ENCODE measurements at places on chromosomes 2 and 18.
A peak's percentile ranks its signal among the peaks of the same experiment; 100 is the strongest.

- DNase-seq = no peak
These were observed 54.9 kb downstream of the DSC3 start for GRCh38 chr18:30987467-30988241.

DNA sequence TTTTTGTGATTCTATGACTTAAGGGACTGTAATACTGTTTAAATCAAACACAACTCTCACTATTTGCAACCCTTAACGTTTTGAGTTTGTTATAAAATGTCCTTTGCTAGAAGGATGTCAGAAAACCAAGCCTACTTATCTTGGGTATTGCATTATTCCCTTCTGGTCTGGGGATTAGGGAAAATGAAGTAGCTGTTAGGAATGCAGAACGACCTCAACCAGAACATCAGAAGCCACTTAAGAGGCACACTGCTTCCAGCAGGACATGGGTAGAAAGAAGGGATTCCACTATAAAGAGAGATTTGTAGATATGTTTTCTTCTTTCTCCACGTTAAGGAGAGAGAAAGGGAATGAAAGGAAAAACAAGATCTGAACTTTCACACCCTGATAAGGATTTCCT lies 101.2 kb downstream of the SETBP1 start:
- peak; percentile 80 for DNase-seq

DNA sequence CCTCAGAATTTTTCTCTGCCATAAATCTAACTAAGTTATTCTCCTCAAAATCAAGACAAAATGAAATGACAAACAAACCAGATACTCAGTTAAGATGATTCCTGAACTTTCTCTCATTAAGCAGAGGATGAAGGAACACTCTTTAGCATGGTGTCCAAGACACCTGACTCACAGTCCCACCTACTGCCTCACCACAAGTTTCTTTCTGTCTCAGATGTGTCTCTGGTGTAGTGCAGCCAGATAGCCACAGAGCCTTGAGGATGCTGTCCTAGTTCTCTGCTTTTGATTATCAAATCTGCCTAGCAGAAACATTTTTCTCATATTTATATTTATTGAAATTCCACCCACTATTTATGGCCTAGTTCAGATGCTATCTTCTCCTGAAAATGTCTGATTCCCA lies 103.6 kb upstream of the TMEM200C start:
- DNase-seq = no peak

DNA sequence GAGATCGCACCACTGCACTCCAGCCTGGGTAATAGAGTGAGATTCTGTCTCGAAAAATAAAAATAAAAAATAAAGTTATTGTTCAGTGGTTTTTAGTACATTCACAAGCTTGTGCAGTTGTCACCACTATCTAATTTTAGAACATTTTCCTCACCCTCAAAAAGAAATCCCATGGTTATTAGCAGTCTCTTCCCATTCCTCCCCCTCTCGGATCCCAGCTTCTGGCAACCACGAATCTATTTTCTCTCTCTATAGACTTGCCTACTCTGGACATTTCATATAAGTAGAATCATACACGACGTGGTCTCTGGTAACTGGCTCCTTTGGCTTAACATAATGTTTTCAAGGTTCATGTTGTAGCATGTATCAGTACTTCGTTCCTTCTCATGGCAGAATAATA lies 38.6 kb downstream of the CABLES1 start:
- DNase-seq = no peak

- no peak for DNase-seq
These were observed 9.9 kb downstream of the NCAPH start for GRCh38 chr2:96345438-96345837.

- DNase-seq = peak; percentile 64
These were observed 409.5 kb upstream of the POU3F3 start for GRCh38 chr2:104444392-104444791.

- DNase-seq = peak; percentile 33
These were observed 7.3 kb upstream of the PLEK start for GRCh38 chr2:68357605-68358337.

DNA sequence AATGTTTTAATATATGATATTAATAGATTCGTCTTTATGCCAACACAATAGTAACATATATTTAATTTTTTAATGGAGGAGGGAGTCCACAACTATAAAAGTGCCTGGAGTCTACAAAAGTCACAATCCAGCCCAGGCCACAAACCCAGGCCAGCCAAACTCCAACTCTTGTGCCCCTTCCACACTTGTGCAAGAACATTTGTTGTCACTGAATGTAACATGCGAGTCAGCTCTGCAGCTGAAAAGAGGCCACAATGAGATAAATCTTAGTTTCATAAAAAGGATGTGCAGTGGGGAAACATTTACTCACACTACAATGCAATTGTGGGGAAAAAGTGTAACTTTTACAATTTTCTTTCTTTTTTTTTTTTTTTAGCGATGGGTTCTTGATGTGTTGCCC lies 110.8 kb downstream of the MCFD2 start:
- DNase-seq = no peak

- DNase-seq = no peak
These were observed 453 bp downstream of the KCNJ3 start for GRCh38 chr2:154698721-154699574.

DNA sequence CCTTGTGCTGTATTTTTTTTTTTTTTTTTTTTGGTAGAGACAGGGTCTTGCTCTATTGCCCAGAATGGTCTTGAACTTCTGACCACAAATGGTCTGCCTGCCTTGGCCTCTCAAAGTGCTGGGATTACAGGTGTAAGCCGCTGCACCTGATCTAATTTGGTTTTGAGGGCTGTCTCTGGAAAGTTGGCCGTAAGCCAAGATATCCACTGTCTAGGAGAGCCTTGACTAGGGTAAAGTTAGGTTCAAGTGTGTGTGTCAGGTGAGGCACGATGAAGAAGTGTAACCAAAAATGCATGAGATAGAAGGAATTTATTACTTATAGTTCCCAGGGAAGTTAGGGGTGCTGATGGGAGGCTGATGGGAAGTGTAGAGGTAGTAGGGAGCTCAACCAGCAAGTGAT lies 46.7 kb downstream of the INO80C start:
- DNase-seq = no peak

GRCh38 chr2:119921825-119922224 lies 91.1 kb upstream of the EPB41L5 start:
- DNase-seq = no peak

DNA sequence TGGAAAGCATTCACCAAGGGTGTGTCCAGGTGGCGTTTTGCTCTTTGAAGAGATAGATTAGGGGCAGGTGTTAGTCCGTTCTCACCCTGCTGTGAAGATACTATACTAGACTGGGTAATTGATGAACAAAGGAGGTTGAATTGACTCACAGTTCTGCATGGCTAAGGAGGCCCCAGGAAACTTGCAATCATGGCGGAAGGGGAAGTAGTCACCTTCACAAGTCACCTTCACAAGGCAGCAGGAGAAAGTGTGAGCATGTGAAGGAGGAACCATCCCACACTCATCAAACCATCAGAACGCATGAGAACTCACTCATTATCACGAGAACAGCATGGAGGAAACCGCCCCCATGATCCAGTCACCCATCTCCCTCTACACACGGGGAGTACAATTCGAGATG lies 135.7 kb upstream of the NFATC1 start:
- DNase-seq = no peak

GRCh38 chr18:23635283-23636070 lies 27.2 kb downstream of the ANKRD29 start:
- DNase-seq = no peak

DNA sequence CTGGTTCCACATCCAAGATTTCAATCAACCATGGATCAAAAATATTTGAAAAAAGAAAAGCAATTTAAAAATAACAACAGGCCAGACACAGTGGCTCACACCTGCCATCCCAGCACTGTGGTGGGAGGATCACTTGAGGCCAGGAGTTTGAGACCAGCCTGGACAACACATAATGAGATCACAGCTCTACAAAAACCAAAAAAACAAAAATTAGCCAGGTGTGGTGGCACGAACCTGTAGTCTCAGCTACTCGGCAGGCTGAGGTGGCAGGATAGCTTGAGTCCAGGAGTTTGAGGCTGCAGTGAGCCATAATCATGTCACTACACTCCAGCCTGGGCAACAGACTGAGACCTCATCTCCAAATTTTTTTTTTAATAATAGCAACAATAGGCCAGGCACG lies 13.4 kb upstream of the SPATA3 start:
- no peak for DNase-seq

- no peak for DNase-seq
These were observed 4.2 kb downstream of the ALLC start for GRCh38 chr2:3662239-3662638.

GRCh38 chr2:28610583-28611201 lies 114.8 kb downstream of the PLB1 start:
- DNase-seq = peak; percentile 98

GRCh38 chr2:172928756-172929155 lies 146.9 kb upstream of the MAP3K20 start:
- peak; percentile 85 for DNase-seq

DNA sequence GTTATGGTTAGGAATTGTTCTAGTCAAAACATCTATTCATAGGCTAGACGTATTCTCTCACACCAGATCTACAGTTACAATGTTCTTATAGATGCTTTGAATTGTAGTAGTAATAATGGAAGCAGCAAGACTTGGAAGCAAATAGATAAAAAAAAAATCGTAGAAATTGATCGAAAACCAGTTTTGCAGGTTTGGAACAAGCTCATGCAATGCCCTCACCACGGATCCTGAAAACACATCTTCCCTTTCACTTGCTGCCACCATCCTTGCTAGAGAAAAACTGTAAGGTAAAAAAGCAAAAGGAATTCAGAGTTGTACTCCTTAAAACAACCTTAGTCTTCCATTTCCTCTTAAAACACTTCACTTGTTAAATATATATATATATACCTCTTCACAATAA lies 4.4 kb downstream of the SULT1C4 start:
- DNase-seq = no peak

DNA sequence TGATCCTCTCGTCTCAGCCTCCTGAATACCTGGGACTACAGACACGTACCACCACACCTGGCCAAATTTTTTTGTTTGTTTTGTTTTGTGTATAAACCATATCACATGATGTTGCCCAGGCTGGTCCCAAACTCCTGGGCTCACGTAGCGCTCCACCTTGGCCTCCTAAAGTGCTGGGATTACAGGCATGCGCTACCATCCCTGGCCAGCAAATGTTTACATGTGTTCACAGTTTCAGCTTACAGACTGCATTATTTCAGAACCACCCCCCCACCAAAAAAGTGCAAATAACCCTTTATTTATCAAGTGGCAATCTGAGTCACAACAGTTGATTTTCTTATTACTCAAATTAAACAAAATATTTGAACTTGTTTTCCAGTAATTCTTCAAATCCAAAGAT lies 54.3 kb downstream of the ABCA12 start:
- DNase-seq = no peak

DNA sequence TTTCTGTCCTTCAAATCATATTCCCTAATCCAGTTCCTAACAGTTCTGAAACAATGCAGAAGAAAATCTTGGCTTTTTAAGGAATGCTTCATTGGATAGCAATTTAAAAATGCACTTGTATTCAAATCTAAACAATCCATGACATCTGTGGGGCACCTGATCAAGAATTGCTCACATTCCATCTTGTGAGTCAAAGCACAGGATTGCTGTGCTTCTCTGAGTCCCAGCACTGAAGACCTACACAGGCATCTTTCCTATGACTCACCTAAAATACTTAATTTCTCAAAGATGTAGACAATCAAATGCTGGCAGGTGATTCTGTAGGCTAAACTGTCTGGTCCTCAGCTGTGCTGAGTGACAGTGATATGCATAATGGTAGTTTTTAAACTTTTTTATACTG lies 10.1 kb upstream of the ATP8B1 start:
- peak; percentile 94 for DNase-seq

DNA sequence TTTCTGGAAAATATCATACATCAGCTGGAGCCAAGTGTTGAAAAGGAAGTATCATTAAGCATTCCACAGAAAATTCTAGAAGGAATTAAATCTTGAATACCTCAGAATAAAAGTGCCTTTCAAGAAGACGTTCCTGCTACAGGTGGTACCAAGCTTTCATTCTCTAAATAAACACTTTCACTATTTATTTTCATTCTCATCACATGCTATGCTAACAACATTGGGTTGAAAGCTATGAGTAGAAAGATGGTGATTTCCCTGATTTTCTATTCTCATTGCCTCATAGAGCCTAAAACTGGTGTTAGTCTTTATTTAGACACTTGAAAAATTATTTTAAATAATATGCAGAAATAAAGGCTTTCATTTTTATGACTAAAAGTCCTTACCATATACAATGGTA lies 324.7 kb downstream of the LRP1B start:
- DNase-seq = no peak

- DNase-seq = no peak
These were observed 96.8 kb upstream of the FZD7 start for GRCh38 chr2:201936817-201937216.

GRCh38 chr2:43636621-43637020 lies 439 bp upstream of the PLEKHH2 start:
- no peak for DNase-seq

- no peak for DNase-seq
These were observed 10.4 kb upstream of the KCNF1 start for GRCh38 chr2:10901160-10901939.

- DNase-seq = no peak
These were observed 13.7 kb upstream of the RMDN2 start for GRCh38 chr2:37911296-37911873.

DNA sequence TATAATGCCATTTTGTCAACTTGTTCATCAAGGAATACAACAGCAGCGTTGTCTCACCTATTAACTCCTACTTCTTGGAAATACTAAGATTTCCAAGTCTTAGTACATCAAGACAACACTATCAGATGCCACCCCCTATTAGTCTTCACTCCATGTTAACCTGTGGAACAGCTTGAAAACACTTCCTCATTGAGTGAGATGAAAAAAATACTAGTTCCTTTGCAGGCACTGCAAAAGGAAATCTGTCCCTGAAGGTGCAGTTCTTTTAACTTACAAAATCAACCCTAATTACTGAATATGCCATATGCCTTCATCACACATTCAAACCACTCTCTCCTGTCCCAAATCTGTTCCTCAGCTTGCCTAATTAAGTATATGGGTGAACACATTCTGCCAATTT lies 4.0 kb downstream of the CWC22 start:
- DNase-seq = no peak

DNA sequence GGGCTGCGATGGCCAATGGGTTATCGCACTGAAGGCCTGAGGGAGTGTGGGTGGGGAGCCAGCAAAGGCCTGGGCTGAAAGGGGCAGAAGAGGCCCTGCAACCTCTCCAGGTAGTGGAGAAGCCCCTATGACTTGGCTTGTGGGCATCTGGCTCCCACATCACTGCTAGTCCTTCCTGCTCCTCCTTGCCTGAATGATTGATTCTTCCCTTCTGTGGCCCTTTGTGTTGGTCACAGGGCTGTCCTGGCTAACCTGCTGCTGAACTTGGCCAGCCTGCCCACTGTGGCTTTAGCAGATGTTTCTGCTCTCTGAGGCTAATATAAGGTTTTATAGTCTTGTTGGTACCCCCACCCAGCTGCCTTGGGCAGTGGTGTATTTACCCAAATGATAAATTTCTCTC lies 136.2 kb upstream of the ALPP start:
- DNase-seq = no peak

DNA sequence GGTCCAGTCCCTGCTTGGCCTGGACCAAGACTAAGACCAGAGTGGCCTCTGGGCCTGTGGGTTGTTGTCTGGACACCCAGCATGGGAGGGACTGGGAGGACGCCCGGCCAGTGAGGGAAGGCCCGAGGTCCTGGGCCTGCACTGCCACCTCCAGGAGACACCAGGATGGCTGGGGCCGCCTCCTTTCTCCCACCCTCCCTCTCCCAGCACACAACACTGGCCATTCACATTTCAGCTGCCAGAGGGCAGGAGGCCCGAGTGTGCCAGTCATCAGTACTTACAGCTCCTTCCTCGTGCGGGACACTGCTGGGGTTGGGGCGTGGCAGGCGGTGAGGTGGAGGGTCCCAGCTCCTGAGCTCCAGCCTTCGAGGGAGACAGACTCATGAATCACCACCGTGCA lies 133.5 kb downstream of the ASB1 start:
- DNase-seq = no peak

- DNase-seq = no peak
These were observed 38.0 kb downstream of the SCTR start for GRCh38 chr2:119486196-119486827.

Data from astrocyte of the spinal cord (primary cell).